Fibroblast of pulmonary artery (primary cell): ENCODE measurements at places on chromosomes 7 and 10.
A peak's percentile ranks its signal among the peaks of the same experiment; 100 is the strongest.

DNA sequence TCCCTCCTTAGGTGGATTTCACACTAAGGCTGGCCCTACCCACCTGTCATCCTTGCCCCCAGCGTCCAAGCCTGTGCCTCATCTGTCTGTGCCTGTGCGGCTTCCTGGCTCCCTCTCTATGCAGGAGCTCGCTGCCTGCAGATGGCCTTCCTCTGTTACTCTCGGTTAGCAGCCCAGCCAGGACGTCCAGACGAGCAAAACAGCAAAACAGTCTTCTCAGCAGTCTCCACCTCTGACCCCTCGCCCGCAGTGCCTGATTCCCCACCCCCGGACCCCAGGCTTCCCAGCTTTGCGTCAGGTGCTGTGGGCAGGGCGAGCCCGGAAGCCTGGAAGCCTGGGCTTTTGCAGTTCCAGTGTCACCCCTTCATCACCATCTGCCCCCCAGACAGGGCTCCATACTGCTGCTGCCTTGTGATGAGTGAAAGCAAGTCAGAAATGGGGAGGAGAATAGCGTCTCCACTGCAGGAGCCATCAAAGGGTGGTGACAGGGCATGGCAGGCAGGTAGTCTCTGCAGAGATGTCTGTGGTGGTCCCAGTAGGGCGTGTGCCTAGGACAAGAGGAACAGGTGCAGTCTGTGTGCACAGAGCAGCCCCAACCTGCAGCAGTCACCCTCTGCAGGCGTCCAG is 88.5 kb downstream of the ADCY1 start:
- DNase-seq = no peak

GRCh38 chr7:50412973-50413372 is 37.2 kb downstream of the FIGNL1 start:
- DNase-seq = no peak

DNA sequence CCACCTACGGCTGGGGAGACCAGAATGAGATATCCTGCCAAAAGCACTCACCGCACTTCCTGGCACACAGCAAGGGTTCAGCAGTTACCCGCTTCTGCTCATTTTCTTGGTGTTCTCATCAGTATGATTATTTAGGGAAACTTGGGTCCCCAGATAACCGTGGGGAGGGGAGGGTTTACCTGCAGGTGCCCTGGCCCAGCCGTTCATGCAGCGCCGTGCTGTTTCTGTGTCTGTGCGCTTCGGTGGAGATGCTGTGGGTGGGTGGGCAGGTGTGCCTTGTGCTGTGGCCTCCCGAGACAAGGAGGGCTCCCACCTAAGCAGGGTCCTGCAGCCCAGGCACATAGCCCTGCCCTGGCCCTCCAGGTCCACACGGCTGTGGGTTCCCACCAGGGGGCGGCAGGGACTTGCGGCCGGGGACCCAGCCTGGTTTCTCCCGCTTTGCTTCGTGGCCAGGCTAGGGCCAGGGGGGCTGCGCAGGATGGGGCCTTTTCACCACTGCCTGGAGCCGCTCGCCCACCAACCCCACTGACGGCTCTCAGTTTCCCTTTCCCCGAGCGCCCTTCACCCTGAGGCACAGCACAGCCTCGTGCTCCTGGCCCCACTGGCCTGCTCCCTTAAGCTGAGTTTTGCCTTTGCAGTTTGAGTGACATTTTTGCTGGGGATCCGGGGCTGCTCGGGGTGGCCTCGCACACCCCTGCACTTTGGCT is 78.5 kb downstream of the LHPP start:
- DNase-seq = peak; percentile 54

GRCh38 chr7:119320316-119320715 is 952.7 kb upstream of the KCND2 start:
- DNase-seq = no peak

GRCh38 chr7:116966601-116967000 is 13.3 kb downstream of the ST7 start:
- no peak for DNase-seq

GRCh38 chr7:96303105-96303685 is 18.7 kb downstream of the SLC25A13 start:
- peak; percentile 29 for DNase-seq

DNA sequence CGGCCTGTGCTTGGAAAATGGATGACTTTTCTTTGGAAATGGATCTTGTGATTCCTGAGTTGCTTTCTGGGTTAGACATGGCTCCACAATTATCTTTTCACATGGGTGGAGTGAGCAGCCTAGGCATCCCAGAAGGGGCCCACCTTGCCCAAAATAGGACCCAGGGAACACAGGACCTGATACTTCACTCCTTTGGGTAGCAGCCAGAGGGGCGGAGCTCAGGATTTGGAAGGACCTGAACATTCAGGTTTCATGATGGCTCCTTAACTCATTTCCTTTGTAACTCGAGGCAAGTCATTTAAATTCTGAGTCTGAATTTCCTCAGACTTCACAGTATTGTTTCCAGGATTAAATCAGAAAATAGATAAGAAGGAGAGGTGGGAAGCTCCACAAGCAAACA is 178.3 kb upstream of the ZMIZ1 start:
- no peak for DNase-seq

- DNase-seq = peak; percentile 8
Measured at GRCh38 chr7:85469446-85470010, 282.7 kb upstream of the SEMA3D start.

DNA sequence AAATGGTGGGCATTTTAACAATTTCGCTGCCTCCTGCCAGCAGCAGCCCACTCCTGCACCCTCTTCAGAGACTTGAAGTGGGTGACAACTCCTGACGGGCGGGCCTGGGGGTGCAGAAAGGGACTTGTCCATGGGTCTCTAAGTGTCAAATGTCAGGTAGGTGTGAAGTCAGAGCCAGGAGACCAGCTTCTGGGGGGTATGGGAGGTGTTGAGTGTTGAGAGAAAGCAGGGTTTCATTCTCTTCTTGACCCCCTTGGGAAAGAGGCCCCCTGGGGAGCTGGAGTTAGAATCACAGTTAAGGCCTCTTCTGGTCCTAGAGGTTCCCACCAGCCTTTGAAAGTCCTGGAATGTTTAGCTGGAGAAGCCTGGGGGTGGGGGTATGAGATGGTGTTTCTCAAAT is 11.6 kb upstream of the PALD1 start:
- DNase-seq = no peak

GRCh38 chr7:76231583-76231982 is 29.9 kb downstream of the SRRM3 start:
- no peak for DNase-seq

DNA sequence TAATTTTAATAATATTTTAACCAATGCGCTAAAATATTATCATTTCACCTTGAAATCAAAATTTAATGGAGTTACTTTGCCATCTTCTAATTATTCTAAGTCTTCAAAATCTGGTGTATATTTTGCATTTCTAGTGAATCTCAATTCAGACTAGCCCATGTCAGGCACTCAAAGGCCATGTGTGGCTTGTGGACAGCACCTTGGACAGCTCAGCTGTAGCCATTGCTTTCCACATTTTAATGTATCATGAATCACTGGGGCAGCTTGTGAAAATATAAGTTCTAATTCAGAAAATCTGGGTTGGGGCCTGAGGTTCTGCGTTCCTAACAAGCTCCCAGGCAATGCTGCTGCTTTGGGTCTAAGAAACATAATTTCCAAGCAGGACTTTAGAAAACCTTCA is 57.2 kb downstream of the MGAM2 start:
- DNase-seq = no peak

GRCh38 chr7:36057323-36057722 is 95.7 kb upstream of the EEPD1 start:
- no peak for DNase-seq

DNA sequence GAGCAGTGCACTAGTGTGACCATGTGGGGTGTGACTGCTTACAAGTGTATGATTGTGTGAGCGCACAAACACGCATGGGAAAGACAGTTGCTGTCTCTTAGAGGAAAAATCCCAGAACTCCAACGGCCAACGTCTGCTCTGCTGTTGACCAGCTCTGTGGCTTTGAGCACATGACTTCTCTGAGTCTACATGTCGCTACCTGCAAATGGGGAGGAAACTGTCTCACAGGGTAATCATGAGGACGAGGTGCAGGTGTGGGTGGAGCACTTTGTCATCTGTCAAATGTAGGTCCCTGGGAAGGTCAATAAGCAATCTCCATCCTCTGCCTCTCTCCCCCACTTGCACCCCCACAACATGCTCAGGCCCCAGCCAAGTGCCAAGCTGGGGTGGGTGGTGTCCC is 31.2 kb upstream of the TLX1 start:
- DNase-seq = no peak

DNA sequence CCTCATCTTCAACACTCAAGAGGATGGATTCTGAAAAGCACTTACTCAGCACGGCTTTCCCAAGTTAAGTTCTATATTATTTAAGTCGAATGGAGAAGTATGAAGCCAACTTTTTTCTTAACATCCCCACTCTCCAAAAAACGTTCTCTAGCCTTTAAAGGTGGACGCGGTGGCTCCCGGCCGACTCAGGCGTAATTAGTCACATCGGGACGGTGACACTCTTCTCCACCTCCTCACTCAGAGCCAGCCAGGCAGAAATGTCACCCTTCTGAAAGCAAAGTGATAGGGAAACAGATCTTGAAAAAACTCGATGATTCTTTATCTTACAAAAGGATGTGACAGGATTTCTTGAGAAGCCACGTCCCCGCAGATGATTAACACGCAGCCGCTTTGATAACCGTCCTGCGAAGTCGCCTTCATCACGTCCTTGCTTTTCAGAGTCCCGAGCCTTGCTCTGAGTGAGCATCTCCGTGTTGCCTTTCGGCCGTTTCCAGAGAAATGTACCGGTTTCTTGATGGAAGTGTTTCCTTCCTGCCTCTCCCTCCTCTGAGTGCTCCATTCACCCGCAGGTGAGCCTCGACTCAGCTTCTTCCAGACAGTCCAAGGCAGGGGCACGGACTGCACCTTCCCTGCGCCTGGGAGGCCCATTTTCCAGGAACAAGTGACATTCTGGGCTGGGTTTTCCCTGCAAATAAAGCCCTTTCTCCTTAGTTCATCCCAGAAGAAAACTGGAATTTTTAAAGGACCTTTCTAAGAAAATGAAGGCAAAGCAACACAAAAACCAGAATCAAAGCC is 314.8 kb downstream of the DNAJB6 start:
- DNase-seq = no peak

DNA sequence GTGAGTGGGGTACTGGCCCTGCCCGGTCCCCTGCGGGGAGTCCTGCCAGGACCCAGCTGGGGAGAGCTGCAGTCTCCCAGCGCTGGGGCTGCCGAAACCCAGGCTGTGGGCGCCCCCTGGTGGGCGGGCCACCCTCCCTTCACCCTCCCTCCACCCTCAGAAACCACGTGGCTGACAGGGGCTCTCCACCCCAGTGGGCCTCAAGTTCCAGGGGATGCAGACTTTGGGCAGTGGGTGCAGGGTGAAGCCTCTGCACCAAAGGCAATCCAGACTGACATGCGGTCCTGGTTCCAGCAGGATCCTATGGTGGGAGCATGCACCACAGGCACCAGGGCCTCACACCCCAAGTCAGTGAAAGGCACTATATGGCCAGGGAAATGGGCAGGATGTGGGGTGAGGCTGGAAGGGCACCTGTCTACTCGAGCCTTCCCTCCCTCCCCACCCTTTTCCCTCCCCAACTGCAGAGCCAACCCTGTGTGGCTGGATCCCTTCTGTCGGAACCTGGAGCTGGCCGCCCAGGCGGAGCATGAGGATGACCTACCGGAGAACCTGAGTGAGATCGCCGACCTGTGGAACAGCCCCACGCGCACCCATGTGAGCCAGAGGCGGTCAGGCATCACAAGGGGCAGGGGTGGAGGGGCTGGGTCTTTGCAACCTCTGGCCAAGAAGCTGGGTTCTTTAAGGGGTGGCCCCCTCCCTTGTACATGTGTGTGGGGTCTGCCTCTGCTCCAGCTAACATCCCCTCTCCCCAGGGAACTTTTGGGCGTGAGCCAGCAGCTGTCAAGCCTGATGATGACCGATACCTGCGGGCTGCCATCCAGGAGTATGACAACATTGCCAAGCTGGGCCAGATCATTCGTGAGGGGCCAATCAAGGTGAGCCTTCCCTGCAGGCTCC is 38.8 kb downstream of the PSAP start:
- peak; percentile 54 for DNase-seq

DNA sequence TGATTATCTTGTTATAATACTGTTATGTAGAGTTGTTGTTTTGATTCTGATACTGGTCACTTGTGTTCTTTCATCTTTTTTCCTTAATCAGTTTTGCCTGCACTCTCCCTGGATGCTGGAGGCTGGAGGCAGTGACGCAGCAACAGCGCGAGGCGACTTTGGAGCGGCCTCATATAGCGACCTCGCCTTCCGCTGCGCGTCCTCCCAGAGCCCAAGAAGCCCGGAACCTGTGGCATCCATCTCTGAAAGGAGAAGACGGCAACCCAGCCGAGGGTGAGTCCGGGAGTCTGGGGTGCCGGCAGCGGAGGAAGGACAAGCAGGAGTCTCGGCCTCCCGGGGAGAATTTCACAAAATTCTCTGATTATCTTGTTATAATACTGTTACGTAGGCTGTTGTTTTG is 161.2 kb downstream of the ZNF33B start:
- no peak for DNase-seq

- no peak for DNase-seq
Measured at GRCh38 chr7:102281785-102282184, 4.9 kb upstream of the SH2B2 start.

- no peak for DNase-seq
Measured at GRCh38 chr10:89214566-89215165, 7.5 kb upstream of the CH25H start.

DNA sequence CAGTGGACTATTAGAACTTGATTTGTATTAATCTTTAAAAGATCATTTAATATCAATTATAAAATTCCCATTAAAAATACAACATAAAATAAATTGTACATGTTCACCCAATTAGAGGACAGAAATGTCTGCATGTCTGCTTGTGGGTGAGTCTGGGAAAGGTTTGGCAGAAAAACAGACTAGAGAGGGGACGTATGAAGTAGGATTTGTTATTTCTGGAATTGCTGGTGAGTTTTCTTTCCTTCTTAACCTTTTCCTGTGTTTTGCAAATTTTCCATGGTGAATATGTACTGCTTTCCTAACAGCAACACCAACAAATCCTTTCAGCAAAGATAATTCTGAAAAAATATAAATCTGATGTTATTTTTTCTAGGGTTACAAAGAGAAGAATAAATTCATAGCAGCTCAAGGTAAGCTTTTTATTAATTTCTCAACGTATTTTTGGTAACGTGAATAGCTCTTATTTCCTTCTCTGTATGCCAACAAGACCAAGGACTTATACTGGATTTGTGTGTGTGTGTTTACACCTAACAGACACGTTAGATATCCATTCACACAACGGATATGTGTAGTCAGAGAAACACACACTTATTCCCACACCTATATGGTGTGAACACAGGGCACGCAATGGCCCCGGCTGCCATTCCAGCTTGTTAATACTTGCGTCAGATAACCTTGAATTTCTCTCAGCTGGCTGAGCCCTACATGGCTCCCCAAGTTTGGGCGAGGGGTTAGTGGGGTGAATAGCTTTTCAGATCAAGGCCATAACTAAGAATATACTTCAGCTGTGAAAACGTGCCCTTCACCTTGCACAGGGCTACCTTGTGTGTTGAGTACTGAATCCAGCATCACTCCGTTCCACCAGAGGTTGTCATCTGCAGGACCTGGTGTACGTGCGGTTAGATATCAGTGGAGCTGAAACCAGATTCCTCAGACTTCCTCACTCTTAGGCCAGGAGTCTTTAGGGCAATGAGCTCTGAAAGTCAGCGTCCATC is 64.6 kb downstream of the MKI67 start:
- no peak for DNase-seq
